ENCODE measurements at places on chromosomes 5 and 9. TPM values are rescaled to one million over a fixed set of nuclear protein-coding genes. Genes with fewer than 3 reads are reported as not detected.

DNA sequence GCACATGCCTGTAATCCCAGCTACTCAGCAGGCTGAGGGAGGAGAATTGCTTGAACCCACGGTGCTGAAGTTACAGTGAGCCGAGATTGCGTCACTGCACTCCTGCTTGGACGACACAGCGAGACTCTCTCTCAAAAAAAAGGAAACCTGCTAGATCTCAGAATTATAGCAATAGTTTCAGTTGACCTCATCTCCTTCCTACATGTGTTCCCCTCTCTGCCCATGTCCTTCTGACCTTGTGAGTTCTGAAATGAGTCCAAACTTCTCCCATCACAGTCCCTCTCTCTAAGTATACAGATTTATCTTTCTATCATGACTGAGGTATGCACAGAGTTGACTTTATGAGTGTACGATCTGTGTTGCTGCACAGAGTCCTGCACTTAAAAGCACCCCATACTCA lies 44.6 kb upstream of the SHOC1 start:
- DNase-seq = no peak

GRCh38 chr9:83384214-83384613 lies 154.0 kb downstream of the FRMD3 start:
- DNase-seq = no peak

- no peak for DNase-seq
These were observed 789 bp downstream of the ACER2 start for GRCh38 chr9:19409401-19410194.

GRCh38 chr9:87433853-87434252 lies 63.8 kb upstream of the DAPK1 start:
- DNase-seq = no peak

GRCh38 chr5:151186052-151186451 lies 28.5 kb upstream of the ANXA6 start:
- no peak for DNase-seq

GRCh38 chr9:30089428-30089827 lies 2295.0 kb upstream of the ACO1 start:
- no peak for DNase-seq

DNA sequence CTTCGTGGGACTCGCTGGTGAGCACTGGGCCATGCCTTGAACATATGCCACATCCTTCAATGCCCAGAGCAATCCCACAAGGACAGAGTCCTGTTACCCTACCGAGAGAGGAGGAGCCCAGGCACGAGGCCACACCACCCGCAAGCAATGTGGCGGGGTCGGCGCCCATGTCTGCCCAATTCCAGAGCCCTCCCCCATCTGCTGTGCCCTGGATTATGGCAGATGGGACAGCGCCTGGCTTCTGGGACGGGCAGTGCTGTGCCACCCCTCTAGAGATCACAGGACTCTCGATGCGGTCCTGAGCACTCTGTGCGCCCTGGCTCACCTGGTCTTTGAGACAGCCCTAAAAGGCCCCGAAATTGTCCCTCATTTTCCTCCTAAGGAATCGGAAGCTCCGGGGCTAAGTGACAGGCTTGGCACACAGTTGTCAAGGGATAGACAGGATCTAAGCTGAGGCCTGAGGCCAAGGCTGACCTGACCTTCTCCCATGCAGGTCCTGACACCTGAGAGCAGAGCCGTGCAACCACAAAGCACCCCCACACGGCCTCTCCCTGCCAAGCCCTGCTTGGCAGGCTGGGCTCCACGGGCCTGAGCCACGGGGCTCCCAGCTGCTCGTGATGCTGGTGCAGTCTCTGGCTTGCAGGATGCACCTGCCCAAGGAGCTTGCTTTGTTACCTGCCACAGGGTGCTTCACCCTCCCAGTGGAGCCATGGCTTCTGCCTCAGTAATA lies 48.8 kb downstream of the PRRT1B start:
- no peak for DNase-seq

- no peak for DNase-seq
These were observed 186.7 kb downstream of the DCP2 start for GRCh38 chr5:113163328-113163727.

GRCh38 chr5:119264186-119264585 lies 91.6 kb upstream of the TNFAIP8 start:
- DNase-seq = no peak

DNA sequence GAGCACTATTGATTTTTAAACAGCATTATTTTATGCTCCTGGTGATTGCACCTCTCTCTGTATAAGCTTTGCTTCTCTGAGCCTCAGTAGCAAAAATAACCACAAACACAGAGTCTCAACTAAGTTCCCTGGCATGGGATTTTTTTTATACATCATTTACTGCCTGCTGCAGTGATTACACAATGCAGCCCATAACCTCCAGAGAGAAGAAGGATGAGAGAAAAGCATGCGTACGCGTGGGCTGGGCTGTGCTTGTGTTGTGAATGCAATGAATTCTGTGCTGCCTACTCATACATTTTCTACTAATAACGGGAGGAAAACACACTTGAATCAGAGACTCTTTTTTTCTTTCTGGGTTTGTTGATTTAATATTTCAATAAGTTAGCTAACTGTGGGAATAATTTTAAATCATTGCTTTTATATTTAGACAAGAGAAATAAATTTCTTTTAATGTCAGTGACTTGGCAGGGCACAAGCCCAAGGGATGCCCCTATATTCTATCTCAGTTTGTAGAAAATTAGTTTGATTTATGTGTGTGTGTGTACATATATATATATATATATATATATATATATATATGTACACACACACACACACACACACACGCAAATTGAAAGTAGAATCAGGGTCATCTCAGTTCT lies 351.5 kb downstream of the MED10 start:
- no peak for DNase-seq

GRCh38 chr9:128203707-128204551 lies 750 bp downstream of the DNM1 start:
- no peak for DNase-seq

- DNase-seq = no peak
These were observed 2.0 kb downstream of the ENHO start for GRCh38 chr9:34520505-34521385.

GRCh38 chr5:72146056-72146455 lies 38.8 kb downstream of the MAP1B start:
- no peak for DNase-seq

DNA sequence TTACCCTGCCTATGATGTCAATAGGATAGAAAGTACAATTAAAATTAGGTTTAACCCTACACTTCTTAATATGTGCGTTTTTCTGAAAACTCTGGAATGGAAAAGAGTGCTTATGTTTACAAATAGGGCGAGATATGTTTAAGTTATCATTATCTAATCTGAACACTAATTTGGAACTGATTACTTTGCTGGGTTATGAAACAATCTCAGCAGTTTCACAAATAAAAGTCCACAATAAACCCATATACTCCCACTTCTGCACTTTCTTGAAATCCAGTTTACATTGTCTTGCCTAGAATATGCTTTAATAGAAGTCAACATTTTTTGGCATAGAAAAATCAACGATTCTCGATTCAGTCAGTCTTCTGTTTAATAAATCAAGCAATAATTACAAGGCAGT lies 236.3 kb downstream of the NFIB start:
- DNase-seq = no peak

GRCh38 chr5:2710910-2711309 lies 40.6 kb downstream of the IRX2 start:
- no peak for DNase-seq

- DNase-seq = no peak
These were observed 83.0 kb downstream of the AGTPBP1 start for GRCh38 chr9:85658716-85659115.

DNA sequence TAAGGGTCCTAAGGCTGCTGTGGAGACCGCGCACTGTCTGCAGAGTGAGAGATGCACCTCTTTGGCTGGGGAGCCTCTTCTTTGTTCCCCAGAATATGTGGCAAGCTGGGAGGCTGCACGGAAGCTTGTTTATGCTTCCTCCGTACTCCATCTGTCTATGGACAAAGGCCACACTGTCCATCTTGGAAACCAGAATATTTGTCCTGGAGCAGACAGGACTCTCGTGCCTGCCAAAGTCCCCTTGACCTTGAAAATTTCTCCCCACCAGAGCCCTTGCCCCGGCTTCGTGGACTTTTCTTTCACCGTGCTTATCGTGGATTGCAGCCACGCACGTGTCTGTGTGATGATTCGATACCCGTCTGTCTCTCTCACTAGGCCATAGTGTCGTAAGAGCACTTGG lies 147.4 kb downstream of the NSG2 start:
- DNase-seq = no peak

DNA sequence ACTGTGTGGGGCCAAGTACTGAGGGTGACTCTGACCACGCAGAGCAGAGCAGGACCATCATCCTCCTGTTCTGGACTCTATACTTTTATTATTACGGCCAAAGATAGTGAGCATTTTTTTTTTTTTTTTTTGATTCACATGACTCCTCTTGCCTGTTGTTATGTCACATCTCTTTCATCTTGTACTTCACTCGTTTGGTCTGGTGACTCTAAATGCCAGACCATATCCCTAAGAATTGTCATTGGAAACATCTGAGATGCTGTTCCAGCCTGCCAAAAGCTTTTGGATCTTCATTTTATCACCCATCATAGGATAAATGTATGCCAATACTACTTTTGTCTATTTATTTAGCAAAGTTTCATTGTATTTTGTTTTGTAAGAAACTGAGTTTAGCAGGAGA lies 168.2 kb upstream of the RAI14 start:
- no peak for DNase-seq

- no peak for DNase-seq
These were observed 25.6 kb downstream of the PDZD2 start for GRCh38 chr5:31664566-31664965.

GRCh38 chr5:179462040-179462439 lies 88.3 kb upstream of the RUFY1 start:
- no peak for DNase-seq

GRCh38 chr9:114072184-114073140 lies 5.6 kb downstream of the AMBP start:
- peak; percentile 40 for DNase-seq

- no peak for DNase-seq
These were observed 45.2 kb downstream of the P4HA2 start for GRCh38 chr5:132182359-132183040.

DNA sequence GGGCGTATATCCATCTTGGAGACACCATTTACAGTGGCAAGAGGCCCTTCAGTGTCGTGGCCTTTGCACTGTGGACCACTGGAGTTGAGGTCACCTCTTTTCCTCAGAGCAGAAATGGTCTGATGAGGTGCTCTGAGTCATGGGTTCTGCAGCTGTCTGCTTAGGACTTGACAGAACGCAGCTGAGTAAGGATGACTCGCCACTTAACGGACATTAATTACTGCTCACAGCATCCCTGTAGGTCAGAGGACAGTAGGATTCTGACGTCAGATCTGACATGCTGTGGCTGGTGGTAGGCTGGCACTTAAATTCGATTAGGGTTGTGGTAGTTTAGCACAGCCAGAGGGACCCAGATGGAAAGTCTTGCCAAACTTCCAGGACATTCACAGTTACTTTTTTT lies 479.4 kb downstream of the DMAC1 start:
- no peak for DNase-seq

DNA sequence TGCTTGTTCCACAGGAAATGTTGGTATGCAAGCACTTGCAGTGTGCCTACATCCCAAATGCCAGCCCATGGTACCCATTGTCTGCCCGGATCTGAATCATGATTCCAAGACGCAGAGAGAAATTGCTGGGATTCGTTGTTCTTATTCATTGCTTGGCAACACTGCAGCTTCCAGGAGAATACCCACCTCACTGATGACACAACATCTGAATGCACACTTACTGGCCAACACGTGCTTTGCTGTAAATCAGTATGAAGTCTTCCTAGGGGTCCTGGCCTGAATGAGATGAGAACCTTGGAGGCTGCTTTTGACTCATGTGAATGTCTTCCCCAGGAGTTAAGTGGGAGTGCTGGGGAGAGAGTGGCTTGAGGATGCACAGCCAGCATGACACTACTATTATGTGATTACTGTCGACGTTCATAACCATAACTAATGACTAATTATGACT lies 11.6 kb downstream of the SRD5A1 start:
- no peak for DNase-seq

- DNase-seq = no peak
These were observed 60.8 kb downstream of the HINT1 start for GRCh38 chr5:131104169-131104808.

DNA sequence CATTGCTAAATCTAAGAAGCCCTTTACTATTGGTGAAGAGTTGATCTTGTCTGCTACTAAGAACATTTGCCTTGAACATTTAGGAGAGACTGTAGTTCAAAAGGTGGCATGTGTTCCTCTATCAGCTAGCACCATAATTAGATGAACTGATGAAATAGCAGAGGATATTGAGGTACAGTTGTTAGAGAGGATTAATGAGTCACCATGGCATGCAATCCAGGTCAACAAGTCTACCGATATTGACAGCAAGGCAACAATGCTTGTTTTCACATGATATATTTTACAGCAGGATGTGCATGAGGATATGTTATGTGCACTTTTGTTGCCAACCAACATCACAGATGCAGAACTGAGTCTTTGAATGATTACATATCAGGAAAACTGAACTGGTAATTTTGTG lies 134.3 kb upstream of the CDH9 start:
- DNase-seq = no peak

GRCh38 chr5:151692312-151692711 lies 5.6 kb upstream of the SPARC start:
- DNase-seq = no peak

DNA sequence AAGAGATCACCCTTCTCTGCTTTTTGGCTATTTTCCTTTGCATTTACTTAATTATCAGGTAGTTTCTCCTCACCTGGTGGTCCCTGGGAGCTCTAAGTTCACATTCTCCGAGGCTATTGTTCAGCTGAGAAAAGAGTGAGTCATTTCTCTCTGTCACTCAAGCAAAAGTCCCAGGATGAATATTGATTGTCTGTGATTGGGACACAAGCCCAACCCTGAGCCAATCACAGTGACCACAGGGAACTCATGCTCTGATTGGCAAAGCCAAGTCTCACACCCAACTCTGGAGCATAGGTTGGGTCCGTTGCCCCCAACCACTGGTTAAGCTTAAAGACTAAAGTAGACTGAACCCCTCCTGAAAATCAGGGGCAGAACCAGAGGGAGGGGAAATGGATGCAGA lies 27.8 kb upstream of the FAT2 start:
- DNase-seq = no peak

- DNase-seq = no peak
These were observed 1.1 kb downstream of the FKBP15 start for GRCh38 chr9:113219969-113220368.

Gene UAP1L1
- 5.3 TPM for polyA plus RNA-seq

Gene SLC34A1
- polyA plus RNA-seq = not detected

Gene C5orf46
- 2.1 TPM for polyA plus RNA-seq

Gene SMAD5
- 50.9 TPM for polyA plus RNA-seq

Gene CCL19
- not detected for polyA plus RNA-seq

Gene ZNG1A
- polyA plus RNA-seq = 59.6 TPM

Gene ALDH1A1
- 37.5 TPM for polyA plus RNA-seq

Gene IFNA13
- 0.13 TPM for polyA plus RNA-seq

Gene DUSP1
- polyA plus RNA-seq = 257 TPM

Gene HTR4
- 0.24 TPM for polyA plus RNA-seq

Gene PTBP3
- polyA plus RNA-seq = 50.3 TPM

Gene STPG3
- 1.1 TPM for polyA plus RNA-seq

Gene SLC24A2
- polyA plus RNA-seq = 0.46 TPM

Gene SPINK6
- polyA plus RNA-seq = not detected

Gene NMUR2
- 0.26 TPM for polyA plus RNA-seq

Data from right lung (tissue), 10 donors.